Pancreas (tissue), 10 donors: ENCODE measurements at places on chromosomes 13 and 19. TPM values are rescaled to one million over a fixed set of nuclear protein-coding genes. Genes with fewer than 3 reads are reported as not detected.

DNA sequence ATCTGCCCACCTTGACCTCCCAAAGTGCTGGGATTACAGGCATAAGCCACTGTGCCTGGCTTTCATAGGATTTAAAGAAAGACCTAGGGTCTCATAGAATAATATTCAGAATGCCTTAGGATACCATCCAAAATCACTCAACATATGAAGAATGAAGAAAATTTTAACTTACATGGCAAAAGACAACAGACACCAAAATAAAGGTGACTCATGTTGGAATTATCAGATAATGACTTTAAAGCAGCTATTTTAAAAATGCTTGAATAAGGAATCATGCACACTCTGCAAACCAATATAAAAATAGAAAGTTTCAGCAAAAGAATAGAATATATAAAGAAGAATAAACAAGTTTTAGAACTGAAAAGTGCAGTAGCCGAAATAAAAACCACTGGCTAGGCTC, 29.3 kb downstream of the ZNF566 start:
- no peak for DNase-seq

- DNase-seq = no peak
These were observed 80.0 kb upstream of the FREM2 start for GRCh38 chr13:38606699-38607535.

DNA sequence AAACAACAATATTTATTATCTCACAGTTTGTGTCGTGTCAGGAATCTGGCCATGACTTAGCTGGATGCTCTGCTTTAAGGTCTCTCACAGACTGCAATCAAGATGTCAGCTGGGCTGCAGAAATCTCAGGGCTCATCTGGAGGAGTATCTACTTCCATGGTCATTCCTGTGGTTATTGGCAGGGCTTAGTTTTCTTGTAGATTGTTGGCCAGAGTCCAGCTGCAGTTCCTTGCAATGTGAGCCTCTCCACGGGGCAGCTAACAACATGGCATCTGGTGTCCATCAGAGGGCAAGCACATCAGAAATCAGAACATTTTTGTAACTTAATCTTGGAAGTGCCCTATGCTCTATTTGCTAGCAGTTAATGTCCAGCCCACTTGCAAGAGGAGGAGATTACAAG, 45.7 kb upstream of the TDRD3 start:
- DNase-seq = no peak

DNA sequence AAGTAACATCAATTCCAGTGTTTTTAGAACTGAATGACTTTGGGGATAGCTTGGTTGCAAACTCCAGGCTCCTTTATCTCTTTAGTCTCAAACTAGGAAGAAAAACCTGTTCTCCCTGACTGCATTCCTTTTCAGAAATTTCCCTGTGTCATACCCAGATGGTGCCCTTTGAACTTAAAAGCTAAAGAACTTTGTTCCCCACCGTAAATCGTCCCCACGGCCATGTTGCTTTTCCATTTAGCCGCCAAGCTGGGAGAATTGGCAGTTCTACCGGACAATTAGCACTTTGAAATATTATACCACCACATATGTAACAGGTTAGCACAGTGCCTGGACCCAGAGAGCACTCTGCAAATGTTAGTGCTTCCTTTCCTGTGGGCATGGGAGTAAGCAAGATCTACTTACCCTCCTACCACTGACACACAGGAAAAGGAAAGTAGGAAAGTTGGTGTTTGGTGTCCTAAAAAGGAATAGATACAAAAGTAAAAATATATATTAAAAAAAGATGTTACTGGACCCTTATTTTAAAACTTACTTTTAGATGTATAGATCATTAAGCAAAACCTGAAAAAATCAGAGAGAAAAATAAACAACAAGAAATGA, 191.9 kb upstream of the MIR17HG start:
- no peak for DNase-seq

GRCh38 chr13:110194451-110194850, 112.5 kb downstream of the COL4A1 start:
- no peak for DNase-seq

DNA sequence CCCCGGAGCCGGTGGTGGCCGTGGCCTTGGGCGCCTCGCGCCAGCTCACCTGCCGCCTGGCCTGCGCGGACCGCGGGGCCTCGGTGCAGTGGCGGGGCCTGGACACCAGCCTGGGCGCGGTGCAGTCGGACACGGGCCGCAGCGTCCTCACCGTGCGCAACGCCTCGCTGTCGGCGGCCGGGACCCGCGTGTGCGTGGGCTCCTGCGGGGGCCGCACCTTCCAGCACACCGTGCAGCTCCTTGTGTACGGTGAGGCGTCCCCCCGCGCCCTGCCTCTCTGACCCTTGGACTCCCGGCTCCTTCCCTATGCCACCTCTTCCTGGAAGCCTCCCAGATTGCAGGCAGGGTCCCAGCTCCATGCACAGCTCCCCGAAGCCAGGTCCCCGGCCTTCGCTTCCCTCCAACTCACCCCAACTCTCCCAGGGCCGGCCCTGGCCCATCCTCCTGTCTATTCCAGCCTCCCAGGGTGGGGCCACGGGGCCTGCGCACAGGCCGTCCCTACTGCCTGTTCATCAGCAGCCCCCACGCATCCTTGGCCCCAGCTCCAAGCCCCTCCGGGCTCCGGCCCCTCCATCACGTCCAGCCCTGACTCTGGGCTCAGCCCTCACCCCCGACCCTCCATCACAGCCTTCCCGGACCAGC, 1.7 kb downstream of the MADCAM1 start:
- DNase-seq = peak; percentile 78

GRCh38 chr19:32349724-32350470, 4.5 kb downstream of the ZNF507 start:
- no peak for DNase-seq

- no peak for DNase-seq
These were observed 42.5 kb upstream of the ARGLU1 start for GRCh38 chr13:106610486-106610885.

DNA sequence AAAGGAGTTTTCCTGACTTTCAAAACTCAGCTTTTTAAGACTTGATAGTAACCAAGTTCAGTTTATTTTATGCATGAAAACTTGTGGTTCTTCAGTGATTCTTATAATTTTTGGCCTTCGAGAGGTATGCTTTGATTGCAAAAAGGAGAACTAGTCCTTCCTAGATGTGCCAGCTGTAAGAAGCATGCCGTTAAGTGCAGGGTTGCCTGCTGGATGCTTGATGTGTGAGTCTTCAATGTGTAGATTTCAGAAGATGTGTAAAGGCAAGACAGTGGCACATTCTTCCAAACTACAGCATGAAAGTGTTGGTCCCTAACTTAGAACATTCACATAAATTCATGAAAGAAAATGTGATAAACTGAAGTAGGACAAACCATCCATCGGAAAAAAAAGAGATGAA, 532.5 kb downstream of the DCT start:
- no peak for DNase-seq

- DNase-seq = peak; percentile 97
These were observed at the start of gene CA11 for GRCh38 chr19:48646001-48646721. CA11 (minus strand) TSS chr19:48646187; CDS start chr19:48645632, 555 bp downstream.

DNA sequence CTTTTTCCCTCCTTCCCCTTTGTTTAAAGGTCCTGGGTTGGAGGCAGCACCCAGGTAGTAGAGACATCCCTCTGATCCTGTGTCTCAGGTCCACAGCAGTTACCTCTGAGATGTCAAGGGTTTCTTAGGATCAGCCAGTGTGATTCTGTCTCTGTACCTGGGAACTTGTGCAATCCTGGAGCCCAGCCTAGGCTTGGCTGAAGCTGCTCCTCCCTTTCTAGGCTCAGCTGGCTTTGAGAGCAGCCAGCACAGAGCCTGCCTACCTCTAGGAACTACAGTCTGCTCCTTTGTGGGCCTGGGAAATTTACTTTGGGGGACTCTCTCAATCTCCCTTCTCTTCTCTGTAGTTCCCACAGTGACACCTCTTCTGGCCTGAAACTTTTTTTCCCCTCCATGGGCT, 171.6 kb downstream of the MTUS2 start:
- DNase-seq = no peak

GRCh38 chr13:54928071-54928470, 1899.5 kb downstream of the OLFM4 start:
- DNase-seq = no peak

GRCh38 chr13:112849500-112849899, 119.5 kb upstream of the MCF2L start:
- DNase-seq = no peak

GRCh38 chr13:62910541-62911060, 1495.0 kb upstream of the PCDH20 start:
- DNase-seq = no peak

DNA sequence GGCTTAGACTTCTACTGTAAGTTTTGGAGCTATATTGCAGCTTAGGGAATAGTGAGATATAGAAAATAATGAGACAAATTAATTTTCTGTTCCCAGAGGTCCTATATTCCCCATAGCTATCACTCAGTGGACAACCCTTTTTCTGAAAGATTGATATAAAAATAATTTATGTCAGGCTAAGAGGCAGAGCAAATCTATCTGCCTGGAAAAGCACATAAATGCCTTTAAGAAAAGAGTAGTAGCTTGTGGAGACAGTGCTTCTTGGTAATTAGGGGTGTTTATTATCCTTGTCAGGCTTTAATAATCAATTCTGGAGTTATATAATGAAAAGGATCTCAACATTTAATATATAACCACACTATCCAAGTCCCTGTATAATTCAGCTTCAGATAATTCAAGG, 1162.8 kb upstream of the PCDH20 start:
- DNase-seq = no peak

GRCh38 chr13:79646880-79647279, 165.9 kb downstream of the NDFIP2 start:
- no peak for DNase-seq

- no peak for DNase-seq
These were observed 343.5 kb downstream of the UQCRFS1 start for GRCh38 chr19:28869459-28869858.

GRCh38 chr13:48579165-48579918, 46.5 kb upstream of the RCBTB2 start:
- no peak for DNase-seq

DNA sequence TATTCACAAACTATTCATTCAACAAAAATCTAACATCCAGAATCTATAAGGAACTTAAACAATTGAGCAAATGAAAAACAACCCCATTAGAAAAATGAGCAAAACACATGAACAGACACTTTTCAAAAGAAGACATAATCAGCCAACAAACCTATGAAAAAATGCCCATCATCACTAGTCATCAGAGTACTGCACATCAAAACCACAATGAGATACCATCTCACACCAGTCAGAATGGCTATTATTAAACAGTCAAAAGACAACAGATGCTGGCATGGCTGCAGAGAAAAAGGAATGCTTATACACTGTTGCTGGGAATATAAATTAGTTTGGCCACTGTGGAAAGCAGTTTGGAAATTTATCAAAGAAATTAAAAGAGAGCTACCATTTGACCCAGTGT, 487.6 kb downstream of the GPC6 start:
- DNase-seq = no peak

DNA sequence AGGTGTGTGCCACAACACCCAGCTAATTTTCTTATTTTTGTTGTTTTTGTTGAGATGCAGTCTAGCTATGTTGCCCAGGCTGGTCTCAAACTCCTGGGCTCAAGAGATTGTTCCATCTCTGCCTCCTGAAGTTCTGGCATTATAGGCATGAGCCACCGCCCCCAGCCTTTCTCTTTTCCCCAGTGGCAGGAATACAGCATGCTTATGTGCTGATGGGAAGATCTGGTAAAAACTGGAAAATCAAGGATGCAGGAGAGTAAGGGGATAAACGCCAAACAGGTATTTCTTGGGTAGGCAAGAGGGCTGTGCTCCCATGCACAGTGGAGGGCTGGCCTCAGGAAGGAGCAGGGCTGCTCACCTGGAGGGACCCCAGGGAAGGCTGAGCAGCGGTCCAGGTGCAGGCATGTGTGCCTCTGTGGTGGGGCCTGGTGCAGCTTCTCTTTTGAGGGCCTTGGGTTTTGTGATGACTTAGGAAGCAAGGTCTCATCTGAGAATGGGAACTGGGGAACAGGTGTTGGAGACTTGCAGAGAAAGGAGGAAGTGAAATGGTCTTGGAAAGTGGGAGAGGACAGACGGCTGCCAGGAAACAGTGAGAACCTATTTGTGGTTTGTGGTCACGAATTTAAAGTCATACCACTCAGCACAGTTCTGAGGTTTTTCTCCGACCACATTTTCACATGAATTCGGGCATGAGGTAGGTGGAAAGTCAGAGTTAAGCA, 106.5 kb downstream of the TEX26 start:
- DNase-seq = no peak

- no peak for DNase-seq
These were observed 7.5 kb upstream of the ZBTB32 start for GRCh38 chr19:35696835-35697234.

DNA sequence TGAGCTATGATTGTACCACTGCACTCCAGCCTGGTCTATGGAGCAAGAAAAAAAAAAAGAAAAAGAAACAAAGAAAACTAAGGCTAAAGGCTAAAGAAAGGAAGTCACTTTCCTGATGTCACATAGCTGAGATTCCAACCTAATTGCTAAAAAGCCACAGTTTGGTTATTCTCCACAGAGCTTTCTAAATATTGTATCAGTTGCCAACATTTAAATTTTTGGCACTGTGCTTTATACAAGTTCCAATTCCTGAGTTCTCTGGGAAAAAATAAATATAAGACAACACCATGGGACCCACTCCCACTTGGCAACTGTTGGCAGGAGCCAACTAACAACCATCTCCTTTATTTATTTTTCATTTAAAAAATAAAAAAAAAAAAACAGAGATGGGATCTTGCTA, 11.2 kb upstream of the LYPD3 start:
- no peak for DNase-seq

The CGB8 gene
- not detected for total RNA-seq

The IL11 gene
- total RNA-seq = 0.41 TPM

The MIR17HG gene
- total RNA-seq = 2.8 TPM

The SLC25A15 gene
- 35.9 TPM for total RNA-seq

The ZNF442 gene
- total RNA-seq = 3.6 TPM

The LACC1 gene
- total RNA-seq = 3.7 TPM

The CDKN2D gene
- 2.9 TPM for total RNA-seq
